ENCODE measurements at places on chromosomes 1 and 21. TPM values are rescaled to one million over a fixed set of nuclear protein-coding genes. Genes with fewer than 3 reads are reported as not detected.

GRCh38 chr1:203592156-203592555 lies 34.5 kb upstream of the ATP2B4 start:
- no peak for DNase-seq

GRCh38 chr1:91172541-91172940 lies 150.7 kb upstream of the ZNF644 start:
- no peak for DNase-seq

DNA sequence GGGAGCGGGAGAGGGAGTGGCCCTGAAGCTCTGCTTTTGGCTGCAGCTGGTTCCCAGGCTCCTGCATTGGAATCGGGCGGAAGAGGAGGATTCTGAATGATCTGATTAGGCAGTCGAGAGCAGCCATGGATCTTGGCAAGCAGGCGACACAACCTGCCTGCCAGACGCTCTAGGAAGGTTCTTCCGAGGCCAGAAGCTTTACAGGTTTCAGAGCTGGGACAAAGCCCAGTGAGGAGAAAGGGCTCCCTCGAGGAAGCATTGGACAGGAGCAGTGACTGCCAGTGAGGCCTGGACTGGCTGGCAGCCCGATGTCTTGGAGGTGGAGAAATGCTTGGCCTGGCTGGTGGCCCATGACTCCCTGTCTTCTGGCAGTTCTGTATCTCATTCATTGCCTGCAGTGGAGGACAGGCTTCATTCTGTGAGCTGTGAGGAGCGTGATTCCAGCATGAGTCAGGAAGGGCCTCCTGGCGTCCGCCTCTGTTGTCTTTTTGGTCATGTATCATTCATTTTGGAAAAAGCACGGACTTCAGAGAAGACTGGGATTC lies 132.7 kb upstream of the IPO9 start:
- no peak for DNase-seq

The CYP4A11 gene
- polyA plus RNA-seq, result not detected

The KIAA0040 gene
- 63.3 TPM for polyA plus RNA-seq

The LY9 gene
- 130 TPM for polyA plus RNA-seq

The MIS18A gene
- polyA plus RNA-seq, result 13.3 TPM

All from CD4-positive, CD25-positive, alpha-beta regulatory T cell (primary cell).